ENCODE measurements at places on chromosomes 1 and 21. TPM values are rescaled to one million over a fixed set of nuclear protein-coding genes. Genes with fewer than 3 reads are reported as not detected.

GRCh38 chr1:53835491-53835890 is 2.6 kb downstream of the NDC1 start:
- H3K36me3 ChIP-seq: peaks cover 3% of the 10 kb centered on the region
- H3K4me1 ChIP-seq: peaks cover 8% of the 10 kb centered on the region
- no peak overlapping the region for H3K4me3 ChIP-seq

DNA sequence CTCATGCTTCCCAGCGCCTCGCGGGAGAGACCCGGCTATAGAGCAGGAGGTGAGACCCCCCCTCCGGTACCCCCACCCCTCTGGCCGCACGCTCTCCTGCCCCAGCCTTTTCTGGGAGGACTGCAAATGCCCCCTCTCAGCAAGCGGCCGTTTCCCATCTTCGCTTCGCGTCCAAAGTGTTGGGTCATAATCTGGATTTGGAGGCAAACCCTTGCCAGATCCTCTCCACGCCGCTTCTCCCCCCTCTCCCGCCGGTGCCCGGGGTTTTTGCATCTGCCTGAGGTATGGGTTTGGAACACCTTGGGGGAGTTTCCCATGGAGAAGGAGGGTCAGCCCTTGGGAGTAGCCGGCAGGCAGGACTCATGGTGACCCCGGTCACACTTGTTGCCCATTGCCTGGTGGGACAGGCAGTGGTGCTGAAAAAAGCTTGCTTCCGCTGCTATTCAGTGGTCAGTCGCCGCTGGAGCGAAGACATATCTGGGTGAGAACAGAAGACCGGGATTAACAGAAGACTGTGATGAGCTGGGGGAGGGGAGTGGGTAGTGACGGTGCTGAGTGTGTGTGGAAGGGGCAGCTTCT is 935 bp downstream of the KCNK2 start:
- DNase-seq: peak; percentile 11
- peaks cover 90% of the 10 kb centered on the region for H3K27me3 ChIP-seq
- H3K36me3 ChIP-seq: no peaks in the 10 kb centered on the region
- H3K4me1 ChIP-seq: peaks cover 7% of the 10 kb centered on the region

GRCh38 chr1:246398126-246398813 is 108.8 kb downstream of the SMYD3 start:
- no peak overlapping the region for H3K4me3 ChIP-seq
- no peaks in the 10 kb centered on the region for H3K36me3 ChIP-seq
- H3K27me3 ChIP-seq: no peaks in the 10 kb centered on the region
- no peak for DNase-seq
- no peak overlapping the region for H3K27ac ChIP-seq

GRCh38 chr1:193562121-193562520 is 375.7 kb upstream of the B3GALT2 start:
- H3K4me1 ChIP-seq: peaks cover 2% of the 10 kb centered on the region
- H3K27me3 ChIP-seq: no peaks in the 10 kb centered on the region
- H3K4me3 ChIP-seq: no peak overlapping the region
- H3K27ac ChIP-seq: no peak overlapping the region

The CRYBG2 gene
- total RNA-seq: 13.8 TPM

The ARHGEF16 gene
- 60.5 TPM for total RNA-seq

The CCDC30 gene
- 17.3 TPM for total RNA-seq

Data from progenitor cell of endocrine pancreas (in vitro differentiated cells).